ENCODE measurements at places on chromosomes 5 and 9.

- no peak for DNase-seq
These were observed 265.3 kb downstream of the KCTD16 start for GRCh38 chr5:144436007-144436406.

DNA sequence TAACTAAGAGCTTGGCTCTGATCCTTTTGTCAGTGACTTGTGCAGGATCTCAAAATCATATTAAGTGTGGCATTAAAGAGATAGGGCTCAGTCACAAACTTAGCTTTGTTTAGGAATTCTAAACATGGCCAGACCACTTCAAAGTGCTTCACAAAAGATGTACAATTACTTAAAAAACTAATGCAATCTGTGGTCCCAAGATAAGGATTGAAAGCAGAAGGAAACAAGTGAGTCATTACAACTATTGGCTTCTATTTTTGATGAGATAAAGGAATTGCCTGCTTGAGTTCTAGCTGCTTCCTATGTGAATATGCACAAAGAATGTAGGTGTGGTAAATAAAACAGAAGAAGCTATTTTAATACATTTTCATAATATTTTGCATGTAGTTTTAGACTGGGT, 44.9 kb upstream of the SLC12A2 start:
- no peak for DNase-seq

GRCh38 chr5:160023908-160024630, 15.1 kb downstream of the TTC1 start:
- DNase-seq: no peak

DNA sequence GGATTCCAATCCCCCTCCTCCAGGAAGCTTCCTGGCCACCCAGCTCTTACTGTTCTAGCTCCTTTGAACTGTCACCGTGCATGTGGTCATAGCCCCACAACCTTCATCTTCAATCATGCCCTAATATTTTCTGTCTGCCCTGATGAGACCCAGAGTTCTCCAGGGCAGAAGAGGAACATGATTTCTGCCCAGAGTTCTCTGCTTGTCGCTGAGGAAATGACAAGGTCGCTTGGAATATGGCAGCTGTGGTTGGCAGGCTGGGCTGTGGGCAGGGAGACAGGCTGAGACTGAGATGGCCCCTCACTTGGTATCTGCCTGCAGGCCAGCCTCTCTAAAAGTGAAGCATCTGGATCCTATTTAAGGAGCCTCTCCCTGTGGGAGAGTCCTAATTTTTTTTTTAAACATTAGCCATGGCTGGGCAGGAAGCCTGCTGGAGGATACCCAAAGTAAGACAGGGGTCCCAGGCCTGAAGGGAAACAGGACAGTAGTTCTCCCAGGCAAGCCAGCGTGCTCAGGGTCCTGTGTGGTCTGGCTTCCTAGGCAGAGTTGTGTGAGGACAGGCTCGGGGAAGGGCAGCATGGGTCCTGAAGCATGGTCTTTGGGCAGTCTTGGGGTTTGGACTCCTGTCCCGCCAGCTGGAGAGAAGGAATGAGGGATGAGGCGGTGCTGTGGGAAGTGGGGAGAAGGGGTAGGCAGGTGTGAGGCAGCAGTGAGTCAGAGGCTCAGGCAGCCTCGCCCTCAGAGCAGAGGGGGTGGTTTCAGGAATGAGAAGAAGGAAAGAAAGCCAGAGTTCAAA, 242.1 kb downstream of the FSTL4 start:
- DNase-seq: no peak

DNA sequence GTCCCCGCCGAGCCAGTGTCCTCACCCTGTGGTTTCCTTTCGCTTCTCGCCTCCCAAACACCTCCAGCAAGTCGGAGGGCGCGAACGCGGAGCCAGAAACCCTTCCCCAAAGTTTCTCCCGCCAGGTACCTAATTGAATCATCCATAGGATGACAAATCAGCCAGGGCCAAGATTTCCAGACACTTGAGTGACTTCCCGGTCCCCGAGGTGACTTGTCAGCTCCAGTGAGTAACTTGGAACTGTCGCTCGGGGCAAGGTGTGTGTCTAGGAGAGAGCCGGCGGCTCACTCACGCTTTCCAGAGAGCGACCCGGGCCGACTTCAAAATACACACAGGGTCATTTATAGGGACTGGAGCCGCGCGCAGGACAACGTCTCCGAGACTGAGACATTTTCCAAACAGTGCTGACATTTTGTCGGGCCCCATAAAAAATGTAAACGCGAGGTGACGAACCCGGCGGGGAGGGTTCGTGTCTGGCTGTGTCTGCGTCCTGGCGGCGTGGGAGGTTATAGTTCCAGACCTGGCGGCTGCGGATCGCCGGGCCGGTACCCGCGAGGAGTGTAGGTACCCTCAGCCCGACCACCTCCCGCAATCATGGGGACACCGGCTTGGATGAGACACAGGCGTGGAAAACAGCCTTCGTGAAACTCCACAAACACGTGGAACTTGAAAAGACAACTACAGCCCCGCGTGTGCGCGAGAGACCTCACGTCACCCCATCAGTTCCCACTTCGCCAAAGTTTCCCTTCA, 1.4 kb downstream of the GLIS3 start:
- DNase-seq: no peak

GRCh38 chr9:127303830-127304229, 39.3 kb downstream of the GARNL3 start:
- no peak for DNase-seq

GRCh38 chr5:138831703-138832102, 43.4 kb downstream of the LRRTM2 start:
- no peak for DNase-seq
